Stimulated activated CD8-positive, alpha-beta memory T cell treated with anti-CD3 and anti-CD28 coated beads, Interleukin-15, amount 100 ng/mL, for 1 hour (primary cell): ENCODE measurements at places on chromosomes 11 and 22.

- no peak for DNase-seq
Observed at GRCh38 chr11:17378655-17379054, 9.8 kb downstream of the KCNJ11 start.

- no peak for DNase-seq
Observed at GRCh38 chr11:27233654-27234042, 129.4 kb downstream of the CCDC34 start.

DNA sequence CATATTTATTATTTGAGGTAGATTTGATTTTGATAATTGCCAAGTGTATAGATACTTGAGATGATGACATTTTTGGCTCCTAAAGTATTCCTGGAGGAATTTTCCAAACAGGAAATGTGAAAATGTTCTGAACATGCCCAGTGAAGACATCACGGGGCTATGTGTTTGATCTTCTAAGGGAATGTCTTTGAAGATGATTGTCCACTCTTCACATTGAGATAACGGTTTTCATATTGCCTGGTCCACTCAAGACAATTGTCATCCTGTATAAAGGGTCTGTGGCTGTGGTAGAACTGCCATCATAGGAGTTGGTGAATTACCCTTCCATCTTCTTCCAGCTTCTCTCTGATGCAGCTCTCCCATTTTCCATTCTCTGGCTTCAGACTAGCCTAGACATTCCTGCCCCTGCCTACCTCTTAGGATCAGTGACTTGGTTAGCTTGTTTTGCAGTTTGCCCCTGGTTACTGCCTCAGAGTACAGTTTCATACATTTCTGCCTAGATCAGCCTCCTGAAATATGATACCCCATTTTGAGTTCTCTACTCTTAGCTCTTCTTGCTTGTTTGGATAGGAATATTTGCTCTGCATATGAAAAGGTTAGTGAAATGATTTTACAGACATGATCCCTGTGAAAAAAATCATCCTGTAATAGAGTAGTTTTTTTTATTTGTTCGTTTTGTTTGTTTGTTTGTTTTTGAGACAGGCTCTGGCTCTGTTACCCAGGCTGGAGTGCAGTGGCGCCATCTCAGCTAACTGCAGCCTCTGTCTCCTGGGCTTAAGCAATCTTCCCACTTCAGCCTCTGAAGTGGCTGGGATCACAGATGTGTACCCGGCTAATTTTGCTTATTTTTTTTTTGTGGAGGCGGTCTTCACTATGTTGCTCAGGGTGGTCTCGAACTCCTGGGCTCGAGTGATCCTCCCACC is 111.4 kb upstream of the SORL1-AS1 start:
- no peak for DNase-seq

DNA sequence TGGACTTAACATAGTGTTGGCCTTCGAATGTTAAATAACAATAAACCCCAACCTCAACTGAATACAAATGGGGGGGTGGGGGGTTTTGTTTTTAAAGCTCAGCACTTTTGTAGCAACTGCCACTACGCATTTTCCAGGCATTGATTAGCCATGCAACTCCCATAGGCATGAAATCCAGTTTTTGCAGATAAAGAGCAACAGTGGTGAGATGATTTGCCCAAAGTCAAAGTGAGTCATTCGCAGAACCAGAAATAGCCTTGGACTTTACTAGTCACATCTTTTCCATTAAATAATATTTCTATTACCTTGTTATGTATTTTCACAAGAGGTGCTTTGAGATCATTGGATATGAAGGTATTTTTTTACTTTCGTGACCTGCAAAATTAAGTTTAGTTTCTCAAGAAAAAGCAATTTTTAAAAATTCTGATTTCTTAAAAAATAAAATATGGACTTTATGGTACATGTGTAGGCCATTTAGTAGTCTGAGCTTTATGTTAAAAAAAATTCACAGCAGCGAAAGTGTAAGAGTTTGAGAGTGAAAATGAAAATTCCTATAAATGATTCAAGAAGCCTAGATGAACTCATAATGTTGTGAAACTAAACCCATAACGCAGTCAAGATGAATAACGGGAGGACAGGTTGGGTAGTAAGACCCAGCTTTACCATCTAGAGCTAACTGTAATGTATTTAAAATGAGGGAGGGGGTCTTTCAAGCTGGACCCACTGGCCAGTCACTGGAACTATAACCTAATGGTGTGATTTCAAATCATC is 1.9 kb upstream of the PHF21A start:
- DNase-seq, result no peak

GRCh38 chr11:112321501-112322172 is 61.0 kb upstream of the PLET1 start:
- no peak for DNase-seq
